ENCODE measurements at places on chromosomes 16 and 17.

DNA sequence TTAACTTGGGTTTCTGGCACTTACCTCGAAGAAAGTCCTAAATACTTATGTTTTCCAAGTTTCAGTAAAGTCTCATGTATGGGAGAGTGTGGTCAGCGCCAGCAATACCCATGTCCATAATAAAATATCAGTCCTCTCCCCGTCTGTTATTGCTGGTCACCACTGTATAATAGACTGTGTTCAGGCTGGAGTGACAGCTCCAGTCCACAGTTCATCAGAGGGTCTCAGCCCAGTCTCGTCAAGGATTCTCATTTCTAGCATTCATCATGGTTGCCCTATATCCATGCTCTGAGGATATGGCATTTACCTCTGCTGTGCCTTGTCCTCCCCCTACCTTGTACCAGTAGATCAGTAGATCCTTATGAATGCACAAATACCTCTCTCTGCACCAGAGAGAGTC lies 384.5 kb downstream of the NPIPA7 start:
- no peak for DNase-seq

DNA sequence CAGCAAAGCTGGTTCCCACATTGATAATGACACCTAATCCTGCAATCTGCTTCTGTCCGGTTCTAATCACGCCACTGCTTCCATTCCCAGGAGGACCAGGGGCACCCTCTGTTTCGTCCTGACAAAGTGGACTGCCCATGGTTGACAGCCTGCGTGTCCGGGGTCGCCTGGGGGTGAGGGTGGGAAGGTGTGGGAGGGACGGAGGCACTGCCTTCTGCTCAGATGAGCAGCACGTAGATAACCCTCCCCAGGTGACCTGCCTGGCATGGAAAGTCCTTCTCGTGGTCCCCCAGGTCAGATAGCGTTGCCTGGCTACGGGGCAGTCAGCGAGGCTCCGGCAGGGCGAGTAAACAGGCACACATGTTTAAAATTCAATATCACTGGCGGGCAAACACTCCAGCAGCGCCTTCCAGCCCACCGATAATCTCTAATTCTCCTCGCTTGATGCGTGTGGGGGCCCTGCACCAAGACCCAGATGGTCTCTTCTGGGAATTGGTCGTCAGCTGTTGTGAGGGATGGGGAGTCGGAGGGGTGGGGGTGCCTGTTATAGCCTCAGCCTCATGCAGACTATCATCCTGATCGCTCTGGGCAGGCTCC lies 132.2 kb downstream of the RAP1GAP2 start:
- DNase-seq: no peak

GRCh38 chr16:4317532-4318450 lies 1.9 kb downstream of the GLIS2 start:
- no peak for DNase-seq

- DNase-seq: no peak
Measured at GRCh38 chr16:56709443-56710040, 20.4 kb upstream of the NUP93 start.

GRCh38 chr17:74410001-74410443 lies 21.9 kb upstream of the GPRC5C start:
- no peak for DNase-seq

DNA sequence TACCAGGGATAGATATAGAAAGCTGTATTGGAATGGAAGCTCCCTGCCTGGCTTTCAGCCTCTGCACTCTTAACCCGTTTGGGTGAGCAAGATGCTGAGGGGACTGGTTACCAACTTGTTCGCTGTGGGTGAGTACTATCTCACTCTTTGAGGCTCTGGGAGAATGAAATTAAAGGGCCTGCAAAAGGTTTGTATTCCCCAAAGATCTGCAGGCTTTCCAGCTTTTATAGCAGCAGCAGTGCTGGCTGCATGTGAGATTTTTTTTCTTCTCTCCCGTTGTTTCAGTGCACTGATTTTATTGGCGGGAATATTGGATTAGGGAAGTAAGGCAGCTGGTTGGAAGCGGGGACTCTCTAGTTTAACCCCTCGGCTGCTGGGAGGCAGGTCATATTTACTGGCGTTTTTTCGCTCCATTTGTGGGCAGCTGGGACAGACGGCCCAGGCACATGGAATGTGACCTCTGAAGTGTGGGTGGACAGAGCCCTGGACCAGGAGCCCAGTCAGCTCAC lies 30.9 kb downstream of the C17orf75 start:
- no peak for DNase-seq

- no peak for DNase-seq
Measured at GRCh38 chr17:76567634-76568432, 17.8 kb downstream of the ST6GALNAC2 start.
